Bladder microvascular endothelial cell (primary cell): ENCODE measurements at places on chromosomes 12 and 14. TPM values are rescaled to one million over a fixed set of nuclear protein-coding genes. Genes with fewer than 3 reads are reported as not detected.

The PRKD1 gene
- 8.3 and 14.0 TPM in 2 replicates for total RNA-seq

The DBX2 gene
- total RNA-seq = not detected in 2 replicates

The CAPZA3 gene
- not detected in 2 replicates for total RNA-seq

The JPH4 gene
- total RNA-seq = under 0.01 TPM in 1 of 2 replicates, not detected in the other

The EEF1AKMT3 gene
- total RNA-seq = 2.1 and 2.8 TPM in 2 replicates

The NUDT14 gene
- 61.8 and 63.4 TPM in 2 replicates for total RNA-seq

The GLS2 gene
- 0.16 and 0.44 TPM in 2 replicates for total RNA-seq

The ARHGDIB gene
- 86.2 and 244 TPM in 2 replicates for total RNA-seq

The CD163 gene
- total RNA-seq = not detected in 2 replicates

The LYZ gene
- not detected in 2 replicates for total RNA-seq

The PRR4 gene
- total RNA-seq = 0.16 and 1.0 TPM in 2 replicates

The GARIN6 gene
- total RNA-seq = not detected in 2 replicates
